ENCODE measurements at places on chromosomes 1 and 21.

- DNase-seq: no peak
Measured at GRCh38 chr1:61084491-61085031, 2.2 kb downstream of the NFIA start.

DNA sequence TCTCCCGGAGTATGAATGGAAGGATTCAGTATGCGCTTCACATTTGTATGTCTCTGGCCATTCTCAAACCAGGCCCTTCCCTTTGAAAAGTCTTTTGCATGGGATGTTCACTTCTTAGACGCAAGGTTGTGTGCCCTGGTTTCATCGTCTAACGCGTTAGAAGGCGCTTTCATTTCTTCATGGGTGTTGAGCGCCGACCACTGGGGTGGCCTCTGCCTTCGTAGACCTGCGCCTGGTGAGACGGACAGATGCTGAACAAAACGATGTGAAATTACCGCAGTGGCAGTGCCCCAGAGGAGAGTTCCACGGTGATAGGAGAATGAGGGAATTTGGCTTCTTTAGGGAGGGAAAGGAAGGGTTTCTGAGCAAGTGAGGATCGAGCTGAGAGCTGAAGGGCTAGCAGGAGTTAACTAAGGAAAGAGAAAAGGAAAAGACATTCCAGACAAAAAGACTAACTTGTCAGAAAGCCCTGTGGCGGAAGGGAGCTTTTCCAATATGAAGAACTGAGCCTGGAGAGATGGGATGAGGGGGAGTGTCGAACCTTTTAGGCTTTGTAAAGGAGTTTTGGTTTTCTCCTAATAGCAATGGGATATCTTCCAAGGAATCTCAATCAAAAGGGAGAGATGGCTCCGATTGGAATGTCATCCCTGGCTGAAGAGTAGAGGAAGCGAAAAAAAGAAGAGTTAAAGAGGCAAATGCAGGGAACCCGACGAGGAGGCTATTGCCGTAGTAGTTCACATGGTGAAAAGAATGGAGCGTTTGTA lies 951 bp downstream of the GGPS1 start:
- peak; percentile 56 for DNase-seq

GRCh38 chr1:34779962-34780361 lies 1.1 kb upstream of the GJB3 start:
- no peak for DNase-seq

DNA sequence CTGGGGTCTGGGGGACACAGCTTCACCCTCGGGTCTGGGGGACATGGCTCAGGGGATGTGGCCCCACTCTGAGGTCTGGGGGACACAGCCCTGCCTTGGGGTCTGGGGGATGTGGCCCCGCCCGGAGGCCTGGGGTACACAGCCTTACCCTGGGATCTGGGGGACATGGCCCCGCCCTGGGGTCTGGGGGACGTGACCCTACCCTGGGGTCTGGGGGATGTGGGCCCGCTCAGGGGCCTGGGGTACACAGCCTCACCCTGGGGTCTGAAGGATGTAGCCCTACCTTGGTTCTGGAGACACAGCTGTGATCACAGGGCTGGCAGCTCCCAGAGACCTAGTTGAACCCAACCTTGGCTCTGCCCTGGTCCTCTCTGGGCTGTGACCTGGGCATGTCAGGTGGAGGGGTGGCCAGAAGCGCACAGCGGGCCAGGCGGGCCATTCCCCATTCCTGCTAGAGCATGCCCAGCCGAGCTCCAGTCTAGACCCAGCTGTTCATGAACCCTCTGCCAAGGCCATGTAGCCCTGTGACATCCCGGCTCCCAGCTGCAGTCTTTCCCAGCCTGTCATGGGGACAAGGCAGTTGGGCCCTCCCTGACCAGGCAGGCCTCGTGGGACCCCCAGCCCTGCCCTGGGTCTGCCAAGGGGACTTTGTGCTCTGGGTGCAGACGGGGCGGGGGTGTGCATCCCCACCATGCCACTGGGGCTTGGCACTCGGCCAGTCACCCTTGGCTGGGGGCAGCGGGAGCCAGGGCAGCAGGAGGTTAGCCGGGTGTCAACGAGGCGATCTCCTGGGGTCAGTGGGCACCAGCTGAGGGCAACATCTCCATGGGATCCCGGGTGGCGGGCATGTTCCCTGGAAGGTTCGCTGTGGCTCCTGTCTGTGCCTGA lies 43.9 kb downstream of the WNT9A start:
- DNase-seq: no peak

DNA sequence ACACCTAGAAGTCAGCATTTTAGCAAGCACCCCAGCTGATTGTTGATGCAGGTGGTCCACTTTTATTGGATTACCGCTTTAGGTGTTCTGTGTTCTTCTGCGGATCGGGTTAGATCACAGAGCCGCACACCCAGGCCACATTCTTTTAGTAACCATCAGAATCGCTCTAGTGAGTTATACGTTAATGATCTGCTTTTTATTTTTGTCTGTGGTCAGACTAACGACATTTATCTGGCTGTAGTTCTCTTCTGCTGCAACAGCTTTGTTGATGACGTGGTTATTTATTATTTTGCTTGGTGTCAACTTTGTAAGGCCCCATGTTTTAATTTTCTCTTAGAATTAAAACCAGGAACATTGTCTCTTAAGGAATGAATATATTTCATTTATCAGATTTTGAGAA lies 18.2 kb downstream of the SCCPDH start:
- no peak for DNase-seq

GRCh38 chr1:182359645-182360044 lies 31.9 kb downstream of the GLUL start:
- DNase-seq: no peak

DNA sequence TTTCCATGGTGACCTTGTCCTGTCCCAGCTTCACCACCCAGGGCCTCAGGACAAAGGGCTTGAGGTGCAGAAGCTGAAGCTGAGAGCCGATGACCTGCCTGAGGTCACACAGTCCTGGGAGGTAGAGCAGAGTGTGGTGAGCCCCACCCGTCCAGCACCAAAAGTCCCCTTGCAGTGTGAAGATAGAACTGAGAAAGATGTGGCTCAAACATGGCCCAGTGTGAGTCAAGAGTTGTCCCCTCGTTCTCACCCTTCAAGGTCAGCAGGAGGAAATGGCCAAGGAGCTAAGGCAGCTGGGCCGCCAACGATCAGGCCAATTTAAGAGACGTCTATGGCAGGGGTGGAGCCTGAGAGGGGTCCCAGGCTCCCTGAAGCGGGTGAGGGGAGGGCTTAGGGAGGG lies 157.5 kb upstream of the KLHDC7A start:
- DNase-seq: no peak

GRCh38 chr1:27428316-27429028 lies 36.0 kb downstream of the GPR3 start:
- no peak for DNase-seq

- DNase-seq: no peak
Measured at GRCh38 chr1:205951746-205952145, 8.5 kb upstream of the SLC26A9 start.

DNA sequence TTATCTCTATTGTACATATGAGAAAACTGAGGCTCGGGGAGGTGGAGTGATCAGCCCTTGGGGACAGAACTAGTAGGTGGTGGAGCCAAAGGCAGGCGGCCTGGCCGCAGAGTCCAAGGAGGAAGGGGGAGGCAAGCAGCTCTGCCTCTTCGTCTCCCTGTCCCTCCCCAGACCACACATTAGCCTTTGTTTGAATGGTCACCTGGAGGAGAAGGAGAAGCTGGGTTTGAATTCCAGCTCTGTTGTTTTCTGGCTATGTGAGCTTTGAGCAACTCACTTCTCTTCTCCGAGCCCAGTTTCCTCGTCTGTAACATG lies 21.4 kb upstream of the LAPTM5 start:
- no peak for DNase-seq

- no peak for DNase-seq
Measured at GRCh38 chr1:173347282-173347818, 129.8 kb upstream of the PRDX6 start.

DNA sequence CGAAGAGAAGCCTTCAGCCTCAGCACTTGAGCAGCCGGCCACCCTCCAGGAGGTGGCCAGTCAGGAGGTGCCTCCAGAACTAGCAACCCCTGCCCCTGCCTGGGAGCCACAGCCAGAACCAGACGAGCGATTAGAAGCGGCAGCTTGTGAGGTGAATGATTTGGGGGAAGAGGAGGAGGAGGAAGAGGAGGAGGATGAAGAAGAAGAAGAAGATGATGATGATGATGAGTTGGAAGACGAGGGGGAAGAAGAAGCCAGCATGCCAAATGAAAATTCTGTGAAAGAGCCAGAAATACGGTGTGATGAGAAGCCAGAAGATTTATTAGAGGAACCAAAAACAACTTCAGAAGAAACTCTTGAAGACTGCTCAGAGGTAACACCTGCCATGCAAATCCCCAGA lies 78.4 kb downstream of the PRDM2 start:
- DNase-seq: no peak

GRCh38 chr21:19992540-19992939 lies 1005.7 kb upstream of the NCAM2 start:
- no peak for DNase-seq

DNA sequence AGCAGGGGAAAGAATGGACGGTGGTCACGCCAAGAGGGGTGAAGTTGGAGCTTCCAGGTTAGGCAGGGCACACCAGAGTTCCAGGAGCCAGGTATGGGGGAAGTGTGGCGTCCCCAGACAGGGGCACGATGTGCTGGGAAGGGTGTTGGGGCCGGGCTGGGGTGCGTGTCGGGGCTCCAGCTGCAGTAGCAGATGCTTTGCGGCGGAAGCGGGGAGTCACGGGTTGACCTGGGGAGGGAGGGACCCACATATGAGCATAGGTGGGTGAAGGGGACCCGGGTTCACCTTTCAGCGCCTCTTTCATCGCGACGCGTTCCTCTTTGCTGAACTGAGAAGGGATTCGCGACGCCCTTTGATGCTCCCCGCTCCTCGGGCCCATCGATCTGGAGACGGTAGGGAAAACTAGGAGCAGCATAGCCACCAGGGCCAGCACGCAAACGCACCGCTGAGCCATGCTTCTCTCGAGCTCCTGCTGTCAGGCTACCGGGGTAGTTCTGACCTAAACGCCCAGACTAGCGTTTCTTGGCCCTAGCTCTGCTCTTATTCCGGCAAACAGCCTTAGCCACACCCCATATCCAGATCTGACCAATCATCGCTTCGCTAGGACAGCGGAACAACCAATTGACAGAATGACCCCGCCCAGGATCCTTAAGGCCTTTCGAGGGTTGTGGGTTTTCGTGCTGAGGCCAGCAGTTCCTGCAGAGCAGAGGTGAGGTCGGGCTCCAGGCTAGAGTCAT lies at the start of gene PM20D1:
Gene PM20D1, minus strand, starts transcription at position 514 of the 737 bp plus-strand sequence. Its CDS starts 60 bp downstream, at position 454.
- peak; percentile 84 for DNase-seq

GRCh38 chr21:38036016-38036415 lies 119.8 kb upstream of the KCNJ6 start:
- no peak for DNase-seq

- peak; percentile 46 for DNase-seq
Measured at GRCh38 chr1:156926175-156926574, 5.7 kb downstream of the LRRC71 start.
